HuH-7.5 (cell line): ENCODE measurements at places on chromosomes 11 and 22.

GRCh38 chr11:898143-898511, 12.5 kb downstream of the CHID1 start:
- no peak for DNase-seq

DNA sequence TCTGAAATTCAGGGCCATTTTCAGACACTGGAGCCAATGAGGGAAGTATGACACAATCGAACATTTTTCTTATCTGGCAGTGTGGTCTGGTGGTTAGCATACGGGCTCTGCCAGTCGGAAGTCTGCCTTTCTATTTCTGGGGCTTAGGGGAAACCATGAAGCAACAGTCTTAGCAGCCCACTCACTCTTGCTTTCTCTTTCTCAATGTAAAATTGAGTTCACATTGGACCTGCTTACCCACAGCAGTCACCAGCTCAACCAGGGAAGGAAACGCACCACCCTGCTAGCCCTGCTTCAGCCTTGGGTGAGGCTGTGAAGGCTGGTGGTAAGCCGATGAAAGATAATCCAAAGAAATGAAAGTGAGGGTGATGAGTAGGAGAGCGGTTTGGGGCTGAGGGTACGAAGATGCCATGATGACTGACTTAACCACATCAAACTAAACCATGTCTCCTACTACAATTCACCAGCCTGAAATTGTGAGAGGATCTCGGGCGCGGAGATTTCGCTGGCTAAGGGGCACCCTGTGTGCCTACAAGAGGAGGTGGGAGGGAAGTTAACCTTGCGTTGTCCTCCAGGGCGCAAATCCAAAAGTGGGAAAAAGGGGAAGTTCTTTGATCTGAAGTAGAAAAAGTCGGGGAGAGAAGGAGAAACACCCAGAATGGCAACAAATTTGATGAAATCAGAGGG, 2.0 kb upstream of the LMO2 start:
- DNase-seq: no peak

- DNase-seq: no peak
Observed at GRCh38 chr22:44689173-44689572, 12.8 kb upstream of the PRR5 start.

- DNase-seq: no peak
Observed at GRCh38 chr11:125192183-125192582, 27.6 kb downstream of the PKNOX2 start.

- no peak for DNase-seq
Observed at GRCh38 chr22:37229012-37229804, 14.9 kb downstream of the RAC2 start.

DNA sequence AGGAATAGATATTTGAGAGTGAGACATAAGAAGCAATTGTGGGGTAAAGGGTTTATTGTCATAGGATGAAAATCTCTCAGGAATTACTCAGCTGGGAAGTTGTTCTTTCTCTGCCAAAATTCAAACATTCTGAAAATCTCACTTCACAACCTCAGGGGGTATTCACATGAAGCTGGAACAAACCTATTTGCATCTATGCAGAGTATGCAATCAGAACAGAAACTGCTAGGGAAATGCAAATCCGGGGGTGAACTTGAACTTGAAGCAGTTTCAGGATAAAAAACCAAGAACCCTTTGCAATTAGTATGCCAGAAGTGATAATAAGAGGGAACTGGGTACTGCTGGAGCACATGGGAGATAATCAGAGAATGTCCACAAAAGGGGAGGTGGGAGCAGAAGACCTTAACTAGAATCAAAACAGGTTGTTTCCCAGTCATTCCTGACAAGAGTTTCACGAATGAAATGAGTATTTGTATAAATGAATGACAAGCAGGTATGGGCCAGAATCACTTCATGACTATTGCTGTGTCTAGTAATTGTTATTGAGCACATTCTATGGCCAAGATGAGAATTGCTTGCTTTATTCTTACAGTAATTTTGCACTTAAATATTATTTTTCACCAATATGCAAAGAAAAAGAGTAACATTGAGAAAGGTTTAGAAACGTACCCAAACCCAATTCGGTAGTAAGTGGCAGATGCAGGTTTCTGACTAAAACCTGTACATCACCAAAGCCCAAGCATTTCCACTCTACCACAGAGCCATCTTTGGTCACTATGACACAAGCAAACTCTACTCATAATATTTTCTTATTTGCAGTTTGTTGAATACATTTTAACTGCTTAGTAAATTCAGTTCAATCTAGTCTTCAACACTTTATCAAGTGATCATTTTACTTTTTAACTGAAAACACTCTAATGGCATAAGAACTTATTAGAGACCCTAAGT, 61.8 kb upstream of the UBASH3B start:
- no peak for DNase-seq

DNA sequence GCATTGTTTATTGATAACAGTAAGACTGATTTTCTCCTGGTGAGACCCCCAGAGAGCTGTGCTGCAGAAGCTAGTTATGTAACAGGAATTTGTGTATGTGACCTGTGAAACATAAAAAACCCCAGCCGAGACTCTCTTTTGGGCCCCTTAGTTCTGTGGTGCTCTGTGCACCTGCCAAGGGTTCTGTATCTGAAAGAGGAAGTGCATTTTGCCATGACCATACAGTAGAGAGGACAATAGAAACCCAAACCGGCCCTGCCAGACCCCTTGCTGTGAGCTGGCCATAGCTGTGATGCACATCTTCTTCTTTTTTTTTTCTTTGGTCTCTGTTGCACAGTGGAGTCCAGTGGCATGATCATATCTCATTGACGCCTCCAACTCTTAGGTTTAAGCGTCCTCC, 31.4 kb upstream of the APOL5 start:
- no peak for DNase-seq

DNA sequence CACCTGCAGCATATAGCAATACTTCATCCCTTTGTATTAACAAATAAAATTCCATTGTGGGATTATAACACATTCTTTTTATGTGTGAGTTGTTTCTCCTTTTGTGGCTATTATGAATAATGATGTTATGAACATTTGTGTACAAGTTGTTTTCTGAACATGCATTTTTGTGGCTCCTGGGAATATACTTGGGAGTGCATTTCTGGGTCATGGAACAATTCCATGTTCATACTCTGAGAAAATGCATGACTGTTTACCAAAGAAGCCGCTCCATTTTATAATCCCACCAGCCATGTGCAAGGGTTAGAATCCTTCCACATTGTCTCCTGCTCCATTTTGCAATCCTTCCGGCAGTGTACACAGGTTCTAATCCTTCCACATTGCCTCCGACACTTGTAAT, 713.8 kb downstream of the TBC1D22A start:
- no peak for DNase-seq

- peak; percentile 4 for DNase-seq
Observed at GRCh38 chr22:50316114-50317065, 8.9 kb upstream of the PLXNB2 start.

DNA sequence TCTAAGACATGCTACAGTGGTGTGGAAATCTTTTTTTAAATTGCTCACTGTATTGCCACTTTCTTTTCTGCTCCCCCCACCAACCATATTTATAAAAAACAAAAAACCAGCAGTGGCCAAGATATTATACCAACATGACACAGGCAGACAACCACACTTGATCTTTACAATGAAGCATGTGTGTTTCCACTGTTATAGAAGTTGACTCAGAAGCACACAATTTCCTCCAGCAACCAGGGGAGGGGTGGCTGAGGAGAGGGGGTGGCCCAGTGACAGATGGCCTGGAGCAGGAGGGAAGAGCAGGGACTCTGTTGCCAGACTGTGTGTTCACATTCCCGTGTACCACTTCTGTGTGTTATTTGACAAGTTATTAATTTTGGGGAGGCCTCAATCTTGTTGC, 14.8 kb downstream of the CD59 start:
- DNase-seq: no peak

DNA sequence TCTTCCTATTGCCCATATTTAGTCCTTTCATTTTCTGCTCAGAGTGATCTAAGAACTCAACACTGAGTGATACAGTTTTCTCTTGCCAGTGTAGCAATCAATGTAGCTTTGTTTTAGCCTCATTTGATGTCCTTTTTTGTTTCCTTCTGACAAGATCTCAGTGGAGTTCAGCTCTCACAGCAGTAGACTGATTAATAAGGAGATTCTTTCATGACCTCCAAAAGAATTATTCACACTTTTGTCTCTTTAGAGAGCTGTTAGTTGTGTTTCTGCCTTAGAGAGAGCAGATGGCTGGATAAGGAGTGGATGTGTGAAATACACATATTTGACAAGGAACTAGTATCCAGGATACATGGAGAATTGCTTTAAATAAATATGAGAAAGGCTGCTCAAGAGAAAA, 6.6 kb upstream of the TMEM225 start:
- no peak for DNase-seq

DNA sequence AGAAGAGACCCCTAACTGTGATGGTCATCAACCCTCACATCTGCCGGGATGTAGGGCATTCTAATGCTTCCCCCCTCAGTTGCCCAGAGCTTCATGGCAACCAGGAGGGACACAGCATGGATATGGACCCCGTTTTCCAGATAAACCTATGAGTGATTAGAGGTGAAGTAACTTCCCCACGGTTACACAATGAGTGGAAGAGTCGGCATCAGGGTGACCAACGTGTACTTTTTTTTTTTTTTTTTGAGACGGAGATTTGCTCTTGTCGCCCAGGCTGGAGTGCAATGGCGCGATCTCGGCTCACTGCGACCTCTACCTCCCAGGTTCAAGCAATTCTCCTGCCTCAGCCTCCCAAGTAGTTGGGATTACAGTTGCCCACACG, 25.0 kb downstream of the TXN2 start:
- DNase-seq: no peak
